GDM1 (cell line): ENCODE measurements at places on chromosomes 1 and 21.

- DNase-seq: peak; percentile 17
Observed at GRCh38 chr1:46699666-46700065, 19.2 kb downstream of the EFCAB14 start.

GRCh38 chr21:43192501-43193081, 23.8 kb downstream of the CRYAA start:
- DNase-seq: no peak

DNA sequence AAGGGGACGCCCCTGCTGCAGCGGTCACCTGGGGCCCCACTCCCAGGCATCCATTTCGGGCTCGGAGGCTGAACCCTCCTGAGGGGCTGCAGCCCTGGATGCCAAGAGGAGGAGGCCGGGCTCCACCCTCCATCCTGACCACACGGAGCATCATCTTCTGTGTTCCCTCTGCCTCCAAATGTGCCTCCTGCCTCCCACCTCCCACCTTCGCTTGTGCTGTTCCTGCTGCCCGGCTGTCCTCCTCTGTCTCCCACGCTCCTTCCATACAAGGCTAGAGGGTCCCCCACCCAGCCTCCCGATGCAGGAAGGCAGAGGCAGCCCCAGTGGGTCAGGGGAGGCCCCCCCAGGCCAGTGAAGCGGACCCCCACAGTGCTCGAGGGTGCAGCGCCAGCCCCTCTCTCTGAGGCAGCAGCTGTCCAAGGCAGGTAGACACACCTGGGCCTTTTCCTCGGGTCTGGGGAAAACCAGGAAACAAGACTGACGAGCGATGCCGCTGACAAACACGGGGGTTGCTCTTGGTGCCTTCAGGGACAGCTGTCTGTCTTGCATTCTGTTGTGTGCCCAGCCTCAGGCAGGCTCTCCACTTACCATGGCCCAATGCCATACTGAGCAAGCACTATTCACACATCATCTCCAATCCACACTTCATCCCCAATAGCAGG, 16.8 kb upstream of the PLEKHG5 start:
- DNase-seq: no peak

- no peak for DNase-seq
Observed at GRCh38 chr1:235838021-235838420, 28.7 kb downstream of the LYST start.

GRCh38 chr1:207020065-207020708, 12.4 kb downstream of the C1orf116 start:
- no peak for DNase-seq

GRCh38 chr1:242477944-242478343, 46.6 kb downstream of the PLD5 start:
- no peak for DNase-seq

DNA sequence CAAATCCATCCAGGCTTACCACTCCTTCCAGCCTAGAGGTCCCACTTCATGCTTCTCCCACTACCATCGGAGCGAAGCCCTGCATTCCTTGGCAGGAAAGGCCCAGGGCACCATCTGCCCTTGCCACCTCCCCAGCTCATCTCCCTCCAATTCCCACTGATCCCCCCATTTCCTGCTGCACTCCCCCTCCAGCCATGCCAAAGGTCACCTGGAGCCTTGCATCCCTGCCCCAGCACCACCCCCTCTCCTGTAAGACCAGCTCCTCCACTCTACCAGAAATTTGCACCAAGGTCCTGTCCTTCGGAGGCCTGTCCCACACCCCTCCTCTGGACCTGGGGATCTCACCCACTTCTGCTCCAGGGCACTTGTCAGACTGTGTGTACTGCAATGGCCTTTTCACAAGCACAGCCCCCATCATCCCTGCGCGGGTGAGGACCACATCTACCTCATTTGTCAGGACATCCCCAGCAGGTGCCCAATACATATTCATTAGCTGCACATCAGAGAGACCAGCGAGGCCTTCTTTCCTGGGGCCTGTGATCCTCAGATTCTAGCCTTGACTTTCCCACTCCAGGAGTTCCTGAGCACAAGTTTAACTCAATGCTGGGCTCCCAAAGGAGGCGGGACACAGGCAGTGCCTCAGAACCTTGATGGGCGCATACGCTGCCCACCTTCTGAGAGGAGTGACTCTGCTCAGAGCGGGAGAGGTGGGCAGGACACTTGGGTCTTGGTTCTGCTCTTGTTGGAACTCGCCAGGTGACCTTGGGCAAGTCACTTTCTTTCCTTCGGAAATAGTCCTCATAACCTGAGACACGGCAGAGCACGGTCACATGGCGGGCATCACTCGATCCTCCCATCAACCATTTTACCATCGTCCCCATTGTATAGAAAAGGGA, 49.9 kb upstream of the EDN2 start:
- no peak for DNase-seq

- DNase-seq: no peak
Observed at GRCh38 chr1:57620605-57621004, 196.7 kb upstream of the DAB1 start.

- DNase-seq: no peak
Observed at GRCh38 chr1:42179275-42179674, 14.7 kb upstream of the GUCA2A start.

DNA sequence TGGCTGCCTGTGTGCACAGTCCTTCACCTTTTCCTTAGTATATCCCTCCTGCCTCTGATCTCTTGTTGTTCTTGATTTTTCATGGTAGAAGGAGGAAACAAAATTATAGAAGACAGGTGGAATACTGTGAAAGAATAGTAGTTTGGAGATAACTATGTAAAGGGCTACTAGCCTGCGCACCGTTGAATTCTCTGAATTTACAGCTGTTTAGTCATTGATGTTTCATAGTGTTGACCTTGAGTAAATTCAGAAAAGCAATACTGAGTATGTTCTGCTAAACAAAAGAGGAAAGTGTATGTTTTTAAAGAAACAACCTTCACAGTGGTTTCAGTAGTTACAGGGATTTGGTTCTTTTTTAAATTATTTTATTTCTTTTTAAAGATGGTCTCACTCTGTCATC, 18.1 kb downstream of the CAMTA1 start:
- no peak for DNase-seq

GRCh38 chr1:231872461-231872910, 245.9 kb downstream of the DISC1 start:
- no peak for DNase-seq

DNA sequence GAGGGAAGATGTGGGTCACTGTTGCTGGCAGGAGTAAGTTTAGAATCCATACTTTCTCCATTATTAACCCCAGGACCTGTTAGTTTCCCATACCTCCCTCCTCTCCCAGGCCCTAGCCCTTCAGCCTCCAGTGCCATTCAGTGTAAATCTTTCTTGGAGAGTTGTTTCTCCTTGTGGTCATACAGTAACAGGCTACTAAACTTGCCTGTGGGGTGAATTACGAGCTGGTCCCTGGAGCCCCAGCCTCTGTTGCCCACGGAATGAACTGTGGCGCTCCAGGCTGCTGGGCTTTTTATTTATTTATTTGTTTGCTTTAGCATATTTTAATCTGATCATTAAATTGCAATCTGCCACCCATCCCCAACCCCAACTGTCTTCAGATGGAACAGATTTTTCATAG, 305.2 kb downstream of the PBX1 start:
- no peak for DNase-seq

GRCh38 chr1:192943522-192943921, 115.6 kb downstream of the UCHL5 start:
- DNase-seq: no peak

GRCh38 chr1:16174886-16175598, 19.2 kb upstream of the EPHA2 start:
- DNase-seq: no peak

DNA sequence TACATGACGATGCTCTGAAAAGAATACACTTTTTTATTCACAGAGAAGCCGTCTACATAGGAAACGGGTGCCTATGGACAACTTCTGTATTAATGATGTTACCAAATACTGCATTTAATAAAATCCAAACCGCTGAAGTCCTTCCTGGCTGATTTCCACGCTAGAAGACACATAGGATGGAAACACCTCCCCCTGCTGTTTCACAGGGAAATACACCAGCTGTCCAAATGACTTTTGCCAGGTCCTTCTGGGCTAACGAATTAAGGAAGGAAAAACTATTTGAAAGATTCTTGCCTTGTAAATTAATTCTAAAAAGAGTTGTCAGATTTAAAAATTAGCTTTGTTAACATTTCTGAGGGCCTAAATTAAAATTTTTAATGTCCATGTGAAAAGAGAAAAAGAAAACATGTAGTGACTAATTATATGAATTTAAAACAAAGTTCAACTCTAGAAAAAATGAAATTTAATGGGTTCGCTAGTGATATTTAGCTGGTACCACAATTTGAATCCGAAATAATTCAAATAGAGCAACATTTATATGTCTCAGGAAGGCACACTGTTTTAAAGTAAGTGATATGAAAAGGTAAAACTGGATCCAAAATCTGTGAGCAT, 146.0 kb downstream of the RERE start:
- no peak for DNase-seq

- DNase-seq: no peak
Observed at GRCh38 chr1:119713039-119713748, 1.5 kb downstream of the PHGDH start.

DNA sequence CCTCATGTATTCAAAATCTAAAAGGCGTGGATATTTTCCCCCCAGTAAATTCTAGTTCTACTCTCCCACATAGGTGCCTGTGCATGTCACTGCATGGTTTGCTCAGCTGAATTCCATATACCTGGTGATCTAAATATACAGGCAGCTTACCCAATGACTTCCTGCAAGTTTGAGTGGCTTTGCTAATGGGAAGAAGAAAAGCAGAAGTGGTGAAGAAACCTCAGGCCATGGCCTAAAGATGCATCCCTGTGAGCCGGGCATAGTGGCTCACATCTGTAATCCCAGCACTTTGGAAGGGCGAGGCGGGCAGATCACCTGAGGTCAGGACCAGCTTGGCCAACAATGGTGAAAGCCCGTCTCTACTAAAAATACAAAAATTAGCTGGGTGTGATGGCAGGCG, 11.5 kb downstream of the SLC44A3 start:
- peak; percentile 54 for DNase-seq

- no peak for DNase-seq
Observed at GRCh38 chr1:77888781-77889642, 588 bp downstream of the NEXN start.

DNA sequence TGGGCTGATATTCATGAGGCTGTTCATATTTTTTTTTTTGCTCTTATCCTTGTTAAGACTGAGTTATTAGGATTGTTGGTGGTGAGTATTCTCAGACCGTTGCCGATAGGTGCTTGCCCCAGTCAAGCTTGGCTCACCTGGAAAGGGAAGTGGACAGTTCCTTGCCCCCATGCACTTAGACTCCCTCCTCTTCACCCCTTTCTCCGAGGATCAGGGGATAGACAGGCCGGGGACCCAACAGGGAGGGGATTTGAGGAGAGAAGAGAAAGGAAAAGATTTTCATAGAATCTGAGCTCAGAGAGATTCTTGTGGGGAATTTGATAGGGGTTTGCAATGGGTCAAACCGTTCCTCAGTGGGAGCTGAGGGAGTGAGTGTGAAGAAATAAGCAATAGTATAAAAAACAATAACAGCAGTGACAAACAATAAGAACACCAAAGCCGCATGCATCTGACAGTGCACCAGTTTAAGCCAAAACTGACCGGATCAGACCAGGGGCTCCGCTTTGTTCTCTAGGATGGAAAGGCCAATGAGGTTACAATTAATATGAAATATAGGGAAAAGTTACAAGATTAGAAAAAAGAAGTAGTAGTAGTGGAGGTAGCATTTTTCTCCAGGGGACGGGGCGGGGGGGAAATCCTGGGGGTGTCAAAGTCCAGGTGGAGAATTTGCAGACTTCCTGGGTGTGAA, 8.9 kb downstream of the PAX7 start:
- DNase-seq: no peak

GRCh38 chr1:40786171-40786994, 2.8 kb downstream of the KCNQ4 start:
- no peak for DNase-seq

GRCh38 chr1:157073944-157074685, 25.5 kb downstream of the ETV3L start:
- peak; percentile 20 for DNase-seq

GRCh38 chr1:59638231-59638711, 176.5 kb upstream of the HOOK1 start:
- no peak for DNase-seq
